ENCODE measurements at places on chromosomes 4 and X.
A peak's percentile ranks its signal among the peaks of the same experiment; 100 is the strongest.

GRCh38 chrX:137427816-137428215, 138.1 kb upstream of the ZIC3 start:
- DNase-seq = no peak

- peak; percentile 61 for DNase-seq
Observed at GRCh38 chrX:101415180-101416145, 7.4 kb downstream of the HNRNPH2 start.

GRCh38 chr4:170794525-170794924, 704.8 kb upstream of the AADAT start:
- DNase-seq = no peak

GRCh38 chr4:7630568-7631287, 196.0 kb upstream of the PSAPL1 start:
- DNase-seq = no peak

DNA sequence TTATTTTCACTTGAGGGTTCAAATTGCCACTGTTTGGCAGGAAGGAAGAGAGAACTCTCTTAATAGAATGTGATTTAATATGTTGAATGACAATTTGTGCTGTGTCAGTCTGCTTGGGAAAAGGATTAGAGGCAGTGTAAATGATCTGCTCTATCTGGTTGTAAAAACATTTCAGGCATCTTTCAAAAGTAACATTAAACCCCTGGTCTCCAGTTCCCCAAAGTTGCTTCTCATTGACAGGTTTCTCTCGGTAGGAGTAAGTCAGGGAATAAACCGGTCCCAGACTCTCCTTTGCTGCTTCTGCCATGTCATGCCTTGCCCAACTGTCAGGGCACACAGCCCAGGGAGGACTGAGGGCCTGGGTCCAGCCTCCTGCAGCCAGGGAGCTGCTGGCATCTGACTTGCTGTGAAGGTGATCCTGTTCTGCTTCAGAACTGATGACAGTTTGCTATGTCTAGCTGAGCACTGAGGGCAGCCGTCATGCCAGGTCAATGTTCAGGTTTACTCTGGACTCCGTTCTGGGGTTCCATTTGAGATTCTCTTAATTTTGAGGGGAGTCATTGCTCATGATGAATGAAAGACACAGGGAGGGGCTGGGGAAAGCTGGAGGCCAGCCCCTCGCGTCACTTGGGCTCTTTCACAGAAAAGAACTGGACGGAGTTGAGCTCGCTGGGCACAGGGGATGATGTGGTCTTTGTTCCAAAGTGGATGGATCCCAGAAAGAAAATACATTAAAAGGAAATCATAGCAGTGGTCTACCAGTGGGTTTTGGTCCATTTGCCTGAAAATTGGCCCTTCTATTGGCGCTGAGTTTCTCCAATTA, 312.4 kb downstream of the ARHGAP10 start:
- DNase-seq = no peak

DNA sequence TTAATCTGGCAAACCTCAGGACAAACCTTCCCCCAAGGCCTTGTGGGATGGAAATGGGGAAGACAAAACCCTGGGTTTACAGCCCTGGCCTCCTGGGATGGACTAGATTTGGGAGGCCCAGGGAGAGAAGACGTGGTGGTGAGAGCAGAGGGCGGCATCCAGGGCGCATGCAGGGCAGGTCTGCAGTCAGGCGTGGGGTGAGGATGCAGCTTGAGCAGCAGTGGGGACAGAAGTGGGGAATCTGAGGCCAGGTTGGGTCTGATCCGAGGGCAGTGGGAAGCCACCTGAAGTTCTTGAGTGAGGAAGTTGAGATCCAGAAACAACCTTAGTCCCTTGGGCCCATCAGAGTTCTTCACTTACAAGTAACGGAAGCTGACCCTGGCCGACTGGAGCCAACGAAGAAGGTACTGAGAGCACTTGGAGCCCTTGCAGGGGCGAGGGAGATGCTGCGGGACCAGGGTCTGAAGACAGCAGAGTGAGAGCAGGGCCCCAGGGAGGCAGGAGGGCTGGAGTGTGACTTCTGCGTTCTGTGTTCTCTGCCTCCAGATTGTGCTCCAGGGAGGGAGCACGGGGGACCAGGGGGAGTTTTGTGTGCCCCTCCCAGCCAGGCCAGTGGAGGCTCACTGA, 42.0 kb upstream of the GPR78 start:
- DNase-seq = no peak

- no peak for DNase-seq
Observed at GRCh38 chr4:3354455-3354811, 61.6 kb downstream of the RGS12 start.

- no peak for DNase-seq
Observed at GRCh38 chr4:126364311-126364911, 1049.7 kb downstream of the FAT4 start.

DNA sequence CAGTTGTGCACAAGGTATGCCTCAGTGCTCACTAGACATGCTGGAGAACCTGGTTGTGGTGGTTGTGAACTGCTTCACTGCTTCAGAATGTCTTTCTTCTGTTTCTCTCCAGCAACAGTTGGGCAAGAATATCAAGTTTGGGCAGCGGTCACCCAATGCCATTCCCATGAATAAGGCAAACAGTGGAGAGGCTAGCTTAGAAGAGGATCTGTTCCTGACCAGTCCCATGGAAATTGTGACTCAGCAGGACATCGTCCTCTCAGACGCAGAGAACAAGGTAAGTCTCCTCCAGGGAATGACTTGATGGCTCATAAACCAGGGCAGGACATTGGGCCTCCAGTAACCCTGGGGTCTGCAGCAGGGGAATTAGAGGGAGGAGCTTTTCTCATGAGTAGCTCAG, 79.9 kb downstream of the AASDH start:
- no peak for DNase-seq

DNA sequence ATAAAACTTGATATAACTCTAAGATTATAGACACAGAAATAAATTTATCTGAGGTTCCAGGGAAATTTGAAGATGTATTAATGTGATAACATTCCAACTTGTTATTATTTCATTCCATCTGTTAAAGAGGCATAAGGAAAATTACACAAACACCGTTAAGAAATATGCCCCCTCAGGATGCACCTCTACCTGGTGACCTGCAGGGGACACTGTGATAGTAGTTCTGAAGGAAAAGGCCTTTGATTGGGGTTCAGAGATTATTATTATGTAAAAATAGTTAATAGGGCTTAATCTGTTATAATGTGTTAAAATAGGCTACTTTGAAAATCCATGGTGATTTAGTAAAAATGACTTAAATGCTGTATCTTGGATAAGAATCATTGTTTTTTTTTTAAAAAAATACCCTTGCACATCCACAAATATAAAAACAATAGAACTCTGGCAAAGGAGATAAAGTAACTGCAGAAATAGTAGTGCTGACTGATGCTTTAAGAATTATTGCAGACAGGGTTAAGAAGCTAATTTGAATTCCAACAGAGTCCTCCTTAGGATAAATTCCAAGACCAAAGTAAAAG, 6.1 kb upstream of the ABRAXAS1 start:
- DNase-seq = peak; percentile 33

DNA sequence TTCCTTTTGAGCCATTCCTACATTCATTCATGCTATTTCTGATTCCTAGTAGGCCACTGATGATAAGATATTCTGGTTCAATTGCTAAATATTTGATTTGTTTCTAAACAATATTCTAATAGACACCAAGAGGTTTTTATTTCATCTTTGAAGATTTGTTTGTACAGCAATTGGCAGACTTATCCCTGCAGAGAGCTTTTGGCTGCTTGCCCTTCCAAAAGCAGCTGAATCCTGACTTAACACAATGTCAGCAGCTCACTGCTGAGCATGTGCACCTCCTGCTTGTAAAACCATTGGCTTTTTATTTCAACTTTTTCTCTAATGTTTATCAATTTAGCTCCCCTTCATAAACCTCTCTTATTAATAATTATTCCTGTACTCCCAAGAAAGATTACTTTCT, 45.3 kb downstream of the MMRN1 start:
- DNase-seq = no peak

- DNase-seq = no peak
Observed at GRCh38 chr4:140641789-140642439, 73.2 kb upstream of the UCP1 start.

- DNase-seq = no peak
Observed at GRCh38 chr4:56689201-56689969, 8.3 kb upstream of the HOPX start.

GRCh38 chr4:153166716-153167501, 37.3 kb upstream of the TRIM2 start:
- no peak for DNase-seq

DNA sequence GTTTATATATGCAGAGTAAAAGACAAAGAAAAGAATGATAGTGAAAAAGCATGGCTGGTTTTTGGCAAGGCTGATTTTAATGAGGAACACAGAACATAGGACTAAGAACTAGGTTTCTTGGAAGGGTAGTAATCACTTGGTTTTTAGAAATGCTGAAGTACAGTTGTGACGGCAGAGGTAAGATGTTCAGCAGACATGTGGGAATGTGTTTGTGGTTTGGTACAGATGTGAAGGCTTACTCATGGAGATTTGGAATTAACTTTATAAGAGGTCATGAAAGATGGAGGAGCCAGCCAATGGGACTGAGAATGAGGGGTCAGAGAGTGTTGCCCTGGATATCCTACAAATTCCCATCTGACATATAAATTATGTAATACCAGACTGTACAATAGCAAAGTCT, 243.6 kb downstream of the NPFFR2 start:
- DNase-seq = no peak

- no peak for DNase-seq
Observed at GRCh38 chr4:575281-576141, 584 bp downstream of the TMEM271 start.

GRCh38 chr4:105894660-105895582, at the start of gene NPNT:
NPNT (plus strand) TSS chr4:105895471; CDS start chr4:105895653, 182 bp downstream.
- DNase-seq = no peak

GRCh38 chr4:140689623-140690022, 66.6 kb downstream of the TBC1D9 start:
- no peak for DNase-seq

DNA sequence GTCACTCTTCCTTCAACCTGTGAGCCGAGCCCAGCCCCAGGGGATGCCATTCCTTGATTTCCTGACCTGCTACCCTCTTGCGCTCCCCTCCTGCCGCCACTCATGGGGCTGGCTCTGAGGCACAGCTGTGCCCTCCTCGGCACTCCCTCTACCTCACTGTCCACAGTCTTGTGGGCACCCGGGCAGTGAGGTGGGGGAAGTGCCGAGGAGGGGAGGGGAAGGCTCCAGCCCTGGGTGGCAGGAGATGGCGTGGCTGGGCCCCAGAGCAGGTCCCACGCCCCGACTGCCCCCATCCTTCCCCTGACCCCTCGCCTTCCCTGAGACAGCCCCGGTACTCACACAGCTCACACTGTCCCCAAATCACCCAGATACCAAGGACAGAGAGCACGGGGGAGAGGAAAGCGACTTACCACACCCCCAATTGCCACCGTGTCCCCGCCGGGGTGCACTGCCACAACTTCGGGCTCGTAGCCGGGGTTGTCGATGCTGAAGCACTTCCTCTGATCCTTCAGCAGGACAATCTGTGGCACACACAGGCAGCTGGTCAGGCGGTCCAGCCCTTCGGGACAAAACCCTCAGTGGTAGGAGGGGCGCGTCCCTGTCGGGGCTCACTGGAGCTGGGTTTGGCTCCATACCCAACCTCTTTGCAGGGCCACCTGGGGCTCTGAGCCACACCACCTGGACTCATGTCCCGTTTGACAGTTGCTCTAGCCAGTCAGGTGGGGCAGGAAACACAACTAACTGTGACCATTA, 37.9 kb downstream of the WDR1 start:
- DNase-seq = no peak

- DNase-seq = peak; percentile 29
Observed at GRCh38 chr4:105145903-105146275, 787 bp upstream of the TET2 start.

- no peak for DNase-seq
Observed at GRCh38 chr4:24781999-24782745, 13.2 kb upstream of the SOD3 start.

GRCh38 chr4:115529126-115529525, 415.7 kb upstream of the NDST4 start:
- no peak for DNase-seq

GRCh38 chr4:123443401-123444289, 47.0 kb downstream of the SPRY1 start:
- DNase-seq = peak; percentile 45

DNA sequence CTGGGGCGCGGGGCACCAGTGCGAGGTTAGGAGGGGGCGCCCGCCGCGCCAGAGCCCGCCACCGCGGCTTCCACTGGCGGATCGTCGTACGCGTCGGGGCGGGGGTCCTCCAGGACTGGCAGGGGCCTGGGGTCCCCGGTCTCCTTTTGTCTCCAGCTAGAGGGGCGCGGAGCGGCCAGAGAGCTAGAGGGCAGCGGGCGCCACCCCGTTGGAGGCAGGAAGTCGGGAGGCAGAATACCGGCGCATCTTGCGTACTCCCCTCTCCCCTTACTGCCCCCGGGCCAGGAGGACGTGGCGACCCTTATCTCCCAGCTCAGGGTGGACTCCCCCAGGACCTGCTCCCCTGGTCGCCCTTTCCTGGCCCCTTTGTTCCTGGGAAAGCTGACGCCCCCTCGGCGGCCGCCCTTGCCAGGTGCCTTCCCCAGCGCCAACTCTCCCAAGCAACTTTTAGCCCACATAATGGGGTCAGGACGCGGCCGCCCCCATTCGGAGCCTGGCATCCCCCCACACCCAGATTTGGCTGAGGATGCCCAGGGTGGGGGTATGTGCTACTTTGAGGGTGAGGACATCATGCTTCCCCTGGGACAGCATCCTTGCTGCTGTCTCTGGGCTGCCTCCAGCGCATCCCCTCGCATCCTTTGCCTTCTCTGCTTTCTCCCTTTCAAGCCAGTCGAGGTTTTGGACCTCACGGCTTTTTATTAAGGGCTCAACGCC, 933 bp downstream of the CNKSR2 start:
- DNase-seq = no peak

DNA sequence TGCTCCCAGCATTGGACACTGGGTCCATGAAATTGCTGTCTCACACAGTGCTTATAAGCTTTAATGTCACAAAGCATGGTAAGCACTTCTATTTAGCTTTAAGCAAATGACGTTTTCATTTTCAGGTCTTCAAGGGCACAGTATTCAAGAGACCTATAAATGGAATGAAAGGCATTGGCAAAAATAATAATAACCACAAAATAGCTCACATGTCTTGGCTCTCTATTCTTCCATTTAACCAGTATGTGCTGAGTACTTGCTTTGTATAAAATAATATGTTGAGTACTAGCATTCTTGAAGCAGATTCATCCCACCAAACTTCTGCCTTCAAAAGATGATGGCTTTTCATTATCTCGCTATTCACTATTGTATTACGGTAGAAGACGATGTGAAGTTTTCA, 203.0 kb downstream of the ADAMTS3 start:
- no peak for DNase-seq

- no peak for DNase-seq
Observed at GRCh38 chr4:9804918-9805317, 23.5 kb downstream of the DRD5 start.

GRCh38 chr4:3316146-3316545, 23.3 kb downstream of the RGS12 start:
- DNase-seq = no peak

- peak; percentile 8 for DNase-seq
Observed at GRCh38 chr4:120718979-120719566, 203.5 kb downstream of the PRDM5 start.

- no peak for DNase-seq
Observed at GRCh38 chrX:153509592-153509991, 7.8 kb upstream of the ATP2B3 start.
